Thyroid gland (tissue), 4 donors: ENCODE measurements at places on chromosomes 2 and 18.

- H3K27ac ChIP-seq, result no peak overlapping the region
- no peak for DNase-seq
- no peak overlapping the region for H3K4me3 ChIP-seq
These were observed 10.0 kb downstream of the SLC4A5 start for GRCh38 chr2:74333175-74333574.

DNA sequence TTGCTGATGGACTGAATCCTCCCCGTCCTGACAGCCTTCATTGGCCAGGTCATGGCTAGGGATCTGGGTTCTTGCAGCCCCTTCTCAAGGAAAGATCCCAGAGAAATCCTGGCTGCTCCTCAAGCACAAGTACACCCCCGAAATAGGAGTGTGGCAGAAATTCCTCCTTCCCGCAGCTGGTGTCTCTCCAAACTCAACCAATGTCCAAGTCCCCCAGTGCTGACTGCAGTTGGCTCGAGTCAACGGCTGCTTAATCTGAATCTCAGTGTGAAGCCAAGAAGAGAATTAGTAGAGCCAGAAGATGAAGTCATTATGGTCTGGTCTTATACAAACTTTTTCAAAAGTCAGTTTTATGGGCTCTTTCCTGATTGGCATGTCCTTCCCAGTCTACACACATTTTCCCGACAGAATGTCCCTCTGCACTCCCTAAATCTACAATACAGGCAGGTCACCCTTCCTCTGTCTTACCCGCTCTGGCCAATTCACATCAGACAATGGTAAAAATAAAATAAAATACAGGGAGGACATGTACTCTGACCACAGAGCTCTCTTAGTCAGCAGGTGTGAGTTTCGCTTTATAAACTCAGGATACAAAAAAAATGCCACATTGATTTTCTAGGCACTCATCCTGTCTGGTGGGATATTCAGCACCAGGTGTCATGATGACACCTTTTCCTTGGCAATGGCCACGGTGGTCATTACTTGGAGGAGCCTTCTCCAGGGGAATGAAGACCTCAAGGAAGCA, 76.9 kb upstream of the PAPOLG start:
- H3K4me3 ChIP-seq, result no peak overlapping the region
- H3K4me1 ChIP-seq, result no peaks in the 10 kb centered on the region
- H3K27me3 ChIP-seq, result no peaks in the 10 kb centered on the region
- H3K27ac ChIP-seq, result no peak overlapping the region
- H3K36me3 ChIP-seq, result no peaks in the 10 kb centered on the region

DNA sequence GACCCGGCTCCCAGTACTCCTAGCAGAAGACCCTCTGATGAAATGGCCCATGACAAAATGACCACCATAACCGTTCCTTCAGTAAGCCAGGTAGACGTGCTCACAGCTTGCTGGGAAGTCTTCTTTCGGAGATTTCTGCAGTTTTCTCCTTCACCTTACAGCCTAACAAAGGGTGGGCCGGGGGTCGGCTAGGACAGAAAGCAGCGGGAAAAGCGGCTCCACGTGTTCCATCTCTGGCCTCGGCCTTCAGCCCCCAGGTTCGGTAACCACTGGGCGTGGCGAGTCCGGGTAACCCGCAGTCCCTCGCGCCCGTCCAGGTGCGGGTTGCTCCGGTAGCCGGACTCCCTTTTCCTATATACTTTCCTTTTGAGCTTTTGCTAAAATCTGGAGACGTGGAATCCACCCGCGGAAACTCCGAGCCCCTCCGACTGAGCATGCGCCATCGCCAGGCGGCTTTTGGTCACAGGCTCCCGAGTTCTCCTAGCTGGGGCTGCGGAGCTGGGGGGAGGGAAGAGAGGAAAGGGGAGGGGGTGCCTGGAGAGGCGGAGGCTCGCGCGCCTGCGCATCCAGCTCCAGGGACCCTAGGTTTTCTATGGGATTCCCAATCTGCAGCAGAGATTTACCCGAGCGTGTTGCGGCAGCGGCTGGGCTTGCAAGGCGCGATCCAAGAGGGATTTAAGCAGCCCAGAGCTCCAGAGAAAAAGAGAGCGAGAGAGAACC, at the start of gene VSNL1:
Gene VSNL1 (plus strand): TSS at position 604 of the 720 bp plus-strand sequence. CDS start 51,379 bp downstream, outside the sequence.
- no peaks in the 10 kb centered on the region for H3K4me1 ChIP-seq
- peak; percentile 87 for DNase-seq
- H3K27me3 ChIP-seq, result no peaks in the 10 kb centered on the region
- peak within 1 kb of the TSS; percentile 45 for H3K27ac ChIP-seq

DNA sequence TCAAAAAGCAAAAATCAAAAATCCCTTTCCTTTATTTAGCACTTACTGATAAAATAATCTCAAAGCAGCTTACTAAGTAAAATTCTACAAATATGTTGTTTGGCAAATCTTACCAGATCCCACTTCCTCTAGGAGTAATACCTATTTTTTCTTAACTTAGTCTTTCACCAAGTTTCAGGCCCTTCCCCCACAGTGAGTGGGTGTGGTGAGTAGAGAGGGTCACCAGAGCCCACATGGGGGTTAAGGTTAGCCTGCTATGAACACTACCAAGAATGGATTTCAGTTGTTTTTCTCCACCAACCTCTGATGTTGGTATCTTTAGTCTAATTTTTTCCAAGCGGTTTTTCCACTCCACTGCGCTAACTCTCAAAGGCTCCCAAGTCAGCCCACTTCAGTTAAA, 23.2 kb downstream of the PIAS2 start:
- no peak for DNase-seq
- no peak overlapping the region for H3K4me3 ChIP-seq
- no peak overlapping the region for H3K27ac ChIP-seq
- peaks cover under 1% of the 10 kb centered on the region for H3K4me1 ChIP-seq
- peaks cover 9% of the 10 kb centered on the region for H3K36me3 ChIP-seq
- H3K27me3 ChIP-seq, result no peaks in the 10 kb centered on the region

DNA sequence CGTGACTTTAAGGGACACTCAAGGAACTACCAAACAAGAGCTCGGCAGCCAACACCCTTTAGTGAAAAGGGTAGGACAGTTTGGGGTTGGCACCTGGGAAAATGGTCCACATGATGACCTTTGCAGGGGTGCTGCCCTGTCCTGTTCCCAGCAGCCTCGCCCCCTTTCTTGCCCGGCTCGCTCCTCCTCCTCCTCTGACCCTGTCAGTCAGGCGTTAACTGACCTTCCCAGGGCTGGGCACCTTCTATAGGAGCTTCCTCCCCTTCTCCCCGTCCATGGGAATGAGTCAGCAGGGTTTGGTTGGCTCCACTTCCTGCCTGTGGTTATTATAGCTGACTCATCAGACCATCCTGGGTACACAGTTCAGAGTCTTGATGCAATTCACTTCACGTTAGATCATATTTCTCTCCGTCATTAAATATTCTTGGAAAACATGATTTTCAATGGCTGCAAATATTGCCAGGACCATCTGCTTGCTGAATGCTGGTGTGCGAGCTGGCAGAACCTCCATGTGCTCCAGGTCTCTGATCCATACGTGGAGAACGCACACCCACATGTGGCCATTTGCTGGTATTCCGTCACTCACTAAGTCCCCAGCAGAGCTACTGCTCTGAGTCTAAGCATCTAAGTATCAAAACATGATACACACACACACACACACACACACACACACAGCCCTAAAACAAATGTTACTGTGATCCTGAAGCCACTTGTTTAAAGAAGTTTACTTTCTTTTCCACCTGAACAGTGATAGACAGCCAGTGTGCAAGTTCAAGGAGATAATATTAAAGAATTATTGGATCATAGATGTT, 185.0 kb downstream of the ANAPC1 start:
- H3K27ac ChIP-seq, result peak overlapping the region; percentile 31
- H3K27me3 ChIP-seq, result no peaks in the 10 kb centered on the region
- peak; percentile 47 for DNase-seq
- peak overlapping the region; percentile 5 for H3K4me3 ChIP-seq
- no peaks in the 10 kb centered on the region for H3K36me3 ChIP-seq
- peaks cover 26% of the 10 kb centered on the region for H3K4me1 ChIP-seq

DNA sequence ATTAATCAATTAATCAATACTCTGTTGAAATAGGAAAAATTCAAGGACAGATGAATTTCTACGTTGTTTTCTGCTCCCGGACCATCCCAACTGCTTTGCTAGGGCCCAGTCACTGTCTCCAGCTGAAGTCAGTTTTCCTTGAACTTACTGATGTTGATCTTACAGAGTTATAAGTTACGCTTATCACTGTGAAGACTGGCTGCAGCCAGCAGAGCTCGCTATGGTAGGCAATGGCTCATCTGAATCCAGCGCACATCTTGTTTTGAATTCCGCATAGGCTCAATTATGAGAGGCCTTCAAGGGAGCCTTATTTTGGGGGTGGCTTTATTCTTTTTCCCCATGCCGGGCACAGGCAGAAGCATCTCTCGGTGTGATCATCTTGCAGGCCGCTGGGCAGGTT, 2.7 kb downstream of the MC2R start:
- H3K27ac ChIP-seq, result no peak overlapping the region
- no peaks in the 10 kb centered on the region for H3K27me3 ChIP-seq
- H3K36me3 ChIP-seq, result no peaks in the 10 kb centered on the region
- H3K4me1 ChIP-seq, result no peaks in the 10 kb centered on the region
- DNase-seq, result no peak

DNA sequence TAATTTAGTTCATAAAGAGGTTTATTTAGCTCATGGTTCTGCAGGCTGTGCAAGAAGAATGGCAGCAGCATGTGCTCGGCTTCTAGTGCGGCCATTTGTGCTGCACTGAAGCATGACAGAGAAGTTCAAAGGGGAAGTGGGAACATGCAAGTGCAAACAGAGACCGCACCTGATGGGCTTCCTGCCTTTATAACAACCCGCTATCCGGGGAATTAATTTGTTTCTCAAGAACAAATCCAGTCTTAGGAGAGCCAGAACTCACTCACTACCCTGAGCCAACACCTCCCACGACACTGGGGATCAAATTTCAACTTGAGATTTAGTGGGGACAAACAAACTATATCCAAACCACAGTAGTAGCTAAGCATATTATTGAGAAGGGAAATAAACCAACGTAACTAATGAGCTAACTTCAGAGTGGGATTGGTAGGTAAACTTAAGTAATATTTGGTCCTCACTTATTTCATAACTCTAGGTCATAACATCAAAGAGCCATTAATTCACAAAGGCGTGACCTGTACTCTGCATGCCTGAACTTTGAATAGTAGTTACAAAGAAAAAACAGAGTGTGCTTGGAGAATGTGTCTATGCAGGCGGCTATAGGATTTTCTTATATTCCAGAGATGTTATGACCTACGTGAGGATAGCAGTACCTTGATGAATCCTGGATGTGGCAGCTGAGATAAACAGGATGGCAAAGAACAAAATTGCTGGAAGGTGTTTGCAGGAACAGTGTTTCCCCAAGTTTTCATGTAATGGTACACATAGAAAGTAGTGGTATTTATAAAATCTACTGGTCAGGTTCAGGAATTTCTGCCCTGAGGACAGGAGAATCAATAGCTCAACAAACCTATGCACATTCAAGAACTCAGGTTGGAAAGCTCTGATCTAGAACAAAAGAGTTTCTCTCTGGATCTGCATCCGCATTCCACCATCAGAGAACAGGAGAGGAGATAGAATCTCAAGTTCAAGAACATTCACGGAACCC, 845.9 kb upstream of the ID2 start:
- peak overlapping the region; percentile 78 for H3K27ac ChIP-seq
- H3K36me3 ChIP-seq, result no peaks in the 10 kb centered on the region
- peaks cover 25% of the 10 kb centered on the region for H3K4me1 ChIP-seq
- no peak overlapping the region for H3K4me3 ChIP-seq
- DNase-seq, result peak; percentile 84
- no peaks in the 10 kb centered on the region for H3K27me3 ChIP-seq

DNA sequence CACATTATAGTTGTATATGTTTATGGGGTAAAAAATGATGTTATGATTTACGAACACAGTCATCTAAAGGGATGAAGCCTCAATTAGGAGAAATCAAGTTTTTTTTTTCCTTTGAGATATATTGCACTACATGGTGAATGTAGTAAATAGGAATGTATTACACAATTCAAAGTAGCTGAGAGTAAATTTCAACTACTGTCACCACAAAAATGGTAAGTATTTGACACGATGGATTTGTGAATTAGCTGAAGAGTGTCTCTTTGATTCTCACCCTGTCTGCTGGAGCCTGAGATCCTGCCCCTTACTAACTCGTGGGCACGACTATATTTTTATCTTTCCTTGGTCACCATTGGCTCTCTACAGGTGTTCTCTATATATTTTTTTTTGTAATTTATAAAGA, 540.4 kb upstream of the DSEL start:
- no peaks in the 10 kb centered on the region for H3K27me3 ChIP-seq
- DNase-seq, result no peak
- H3K36me3 ChIP-seq, result no peaks in the 10 kb centered on the region
- no peak overlapping the region for H3K27ac ChIP-seq
- no peaks in the 10 kb centered on the region for H3K4me1 ChIP-seq
